ENCODE measurements at places on chromosomes 11 and 22.
A peak's percentile ranks its signal among the peaks of the same experiment; 100 is the strongest.

GRCh38 chr11:95780544-95780943, 9.0 kb downstream of the FAM76B start:
- no peak for DNase-seq

DNA sequence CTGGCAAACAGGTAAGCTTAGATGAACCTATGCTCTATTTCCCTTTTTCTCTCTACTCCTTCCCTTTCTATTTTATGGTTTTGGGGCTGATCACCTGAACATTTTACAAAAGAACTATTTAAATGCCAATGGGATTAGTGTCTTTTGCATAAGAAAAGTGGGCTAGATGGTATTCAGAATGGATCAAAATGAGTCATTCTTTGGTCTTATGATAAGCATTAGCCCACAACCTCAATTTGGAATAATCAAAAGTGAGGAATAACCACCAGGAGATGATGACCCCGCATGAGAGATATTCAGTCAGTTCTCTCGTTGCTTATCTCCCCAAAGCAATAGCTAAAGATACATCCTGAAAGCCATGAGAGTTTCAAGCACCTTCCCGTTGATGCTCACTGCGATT, 399.0 kb upstream of the CADM1 start:
- DNase-seq, result no peak

- peak; percentile 11 for DNase-seq
Observed at GRCh38 chr22:33299245-33299956, 241.2 kb upstream of the SYN3 start.

- DNase-seq, result no peak
Observed at GRCh38 chr11:130997278-130997677, 81.0 kb upstream of the SNX19 start.

DNA sequence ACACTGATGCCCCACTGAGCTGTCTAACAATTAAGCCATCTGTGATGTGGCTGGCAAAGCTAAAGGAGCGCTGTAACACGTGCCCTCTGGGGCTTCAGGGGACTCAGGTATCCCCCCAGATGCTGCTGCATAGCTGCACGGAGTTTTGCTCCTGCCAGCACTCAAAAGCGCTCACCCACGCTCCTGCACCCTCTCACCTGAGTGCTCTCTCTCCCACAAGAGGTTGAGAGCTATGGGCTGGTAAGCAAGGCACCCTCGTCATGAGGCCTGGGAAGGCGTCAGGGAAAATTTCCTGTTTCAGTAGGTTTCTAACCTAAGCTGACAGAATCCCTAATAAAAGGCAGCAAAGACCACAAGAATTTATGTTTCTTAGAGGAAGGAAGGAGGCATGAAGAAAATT, 850.3 kb downstream of the OPCML start:
- DNase-seq, result no peak

GRCh38 chr11:63940786-63941185, 2.0 kb downstream of the NAA40 start:
- DNase-seq, result no peak

- DNase-seq, result no peak
Observed at GRCh38 chr22:46121079-46121478, 29.2 kb upstream of the PPARA start.

DNA sequence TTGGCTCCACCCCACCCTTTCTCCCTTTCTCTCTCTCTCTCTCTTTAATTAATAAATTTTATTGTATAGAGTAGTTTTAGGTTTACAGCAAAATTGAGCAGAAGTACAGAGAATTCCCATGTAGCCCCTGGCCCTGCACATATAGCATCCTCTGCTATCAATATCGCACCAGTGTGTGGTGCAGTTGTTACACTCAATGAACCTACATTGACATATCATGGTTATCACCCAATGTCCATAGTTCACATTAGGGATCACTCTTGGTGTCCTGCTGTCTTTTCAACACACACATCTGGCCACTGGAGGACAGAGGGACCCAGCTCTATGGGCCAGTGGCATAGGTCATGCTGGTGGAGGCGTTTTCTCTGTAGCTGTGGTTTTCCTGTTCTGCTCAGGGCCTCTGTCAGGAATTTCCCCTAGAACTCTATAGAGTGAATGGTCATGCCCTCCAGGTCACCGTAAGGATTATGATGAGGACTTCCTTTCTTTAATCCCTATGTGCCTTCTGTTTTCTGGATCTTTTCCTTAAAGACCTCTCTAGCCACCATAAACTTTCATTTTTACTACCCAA, 98.2 kb upstream of the NAV2 start:
- DNase-seq, result no peak

- DNase-seq, result no peak
Observed at GRCh38 chr11:126839496-126839895, 161.1 kb downstream of the KIRREL3 start.

DNA sequence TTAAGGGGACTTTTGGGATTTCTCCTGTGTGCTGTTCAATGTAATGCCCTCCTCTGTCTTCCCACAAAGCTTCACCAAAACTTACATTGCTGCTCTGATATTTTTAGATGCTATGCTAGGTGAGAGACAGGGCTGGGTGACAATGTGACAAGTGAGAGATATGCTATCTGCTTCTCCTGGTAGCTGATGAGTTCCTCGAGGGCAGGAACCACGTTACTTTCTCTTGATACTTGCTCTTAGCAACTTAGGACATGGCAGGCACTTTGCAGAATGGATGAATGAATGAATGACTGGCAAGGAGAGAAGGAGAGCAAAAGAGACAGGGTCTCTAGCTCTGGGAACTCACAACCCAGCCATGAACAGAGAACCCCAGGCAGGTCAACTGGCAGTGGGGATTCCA, 115.4 kb downstream of the C11orf58 start:
- no peak for DNase-seq

GRCh38 chr11:111926505-111927391, 8.0 kb downstream of the C11orf52 start:
- peak; percentile 99 for DNase-seq

- DNase-seq, result no peak
Observed at GRCh38 chr11:414318-414857, 411 bp downstream of the SIGIRR start.

GRCh38 chr11:123742031-123742723, 717 bp upstream of the ZNF202 start:
- no peak for DNase-seq

- no peak for DNase-seq
Observed at GRCh38 chr11:44509296-44509695, 56.2 kb upstream of the CD82 start.

DNA sequence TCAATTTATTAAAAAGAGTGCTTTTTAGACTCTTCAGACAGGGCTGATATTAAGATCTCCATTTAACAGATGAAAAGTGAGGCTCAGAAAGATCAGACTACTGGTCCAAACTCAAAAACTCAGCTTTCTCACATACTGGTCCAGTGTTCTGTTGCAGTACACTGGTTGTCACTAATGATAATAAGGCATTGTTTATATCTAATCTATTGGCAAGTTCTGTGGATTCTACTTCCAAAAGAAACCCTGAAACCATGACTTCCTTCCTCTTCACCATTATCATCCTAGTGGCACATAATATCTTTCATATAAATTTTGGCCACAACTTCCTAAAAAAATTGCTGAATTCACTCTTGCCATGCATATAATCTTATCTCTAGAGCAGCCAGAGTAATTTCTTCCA, 36.9 kb downstream of the F2 start:
- DNase-seq, result no peak

DNA sequence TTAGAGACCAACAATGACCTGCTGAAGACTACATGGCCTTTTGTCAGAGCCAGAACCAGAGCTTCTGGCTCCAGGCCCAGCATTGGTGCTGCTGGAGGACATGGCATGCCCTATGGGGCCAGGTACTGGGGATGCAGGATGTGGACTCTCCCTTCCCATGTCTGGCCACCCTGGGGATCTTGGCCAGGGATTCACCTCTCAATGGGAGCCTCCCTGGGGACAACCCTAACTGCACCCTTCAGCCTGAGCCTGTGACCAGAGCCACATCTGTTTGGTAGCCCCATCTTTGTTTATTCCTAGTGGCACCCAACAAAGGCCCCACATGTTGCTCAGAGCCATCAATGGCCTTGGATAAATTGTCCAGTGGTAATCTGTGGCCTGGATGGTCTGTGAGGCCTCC, 5.8 kb downstream of the KLHL35 start:
- no peak for DNase-seq

DNA sequence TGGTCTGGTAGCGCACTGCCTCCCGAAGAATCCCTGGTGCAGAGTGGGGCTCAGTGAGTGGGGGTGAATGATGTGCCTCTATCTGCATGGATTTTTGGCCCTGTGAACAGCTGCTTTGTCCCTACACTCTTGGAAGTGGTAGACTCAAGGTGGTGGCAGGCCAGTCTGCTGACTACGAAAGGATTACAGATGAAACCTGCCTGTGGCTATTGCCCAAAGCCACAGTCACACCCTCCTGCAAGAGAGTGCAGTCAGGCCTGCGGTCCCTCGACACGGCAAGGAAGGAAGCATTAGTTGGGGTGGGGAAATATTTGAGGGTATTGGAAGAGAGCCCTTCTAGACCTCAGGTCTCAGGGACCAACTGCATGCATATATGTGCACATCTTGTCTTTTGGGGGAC, 63.7 kb downstream of the DSCAML1 start:
- DNase-seq, result no peak

- no peak for DNase-seq
Observed at GRCh38 chr11:70552167-70553150, 154.1 kb downstream of the CTTN start.

DNA sequence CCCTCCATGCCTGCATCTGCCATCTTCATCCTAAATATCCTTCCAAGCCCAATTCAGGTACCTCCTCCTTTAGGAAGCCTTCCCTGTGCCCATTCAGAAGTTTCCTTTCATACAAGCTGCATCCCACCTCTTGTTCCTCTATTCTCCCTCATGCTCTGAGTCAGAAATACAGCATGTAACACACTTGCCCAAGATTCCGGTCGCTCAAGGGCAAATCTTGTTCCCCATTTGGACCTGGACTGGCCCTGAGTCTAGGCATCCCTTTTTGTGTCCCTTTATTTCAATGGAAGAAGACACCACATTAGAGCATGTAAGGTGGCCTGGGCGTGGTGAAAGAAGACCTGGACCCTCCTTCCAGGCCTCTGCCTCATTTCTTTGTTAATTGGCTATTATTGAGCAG, 38.5 kb downstream of the RTL6 start:
- no peak for DNase-seq

DNA sequence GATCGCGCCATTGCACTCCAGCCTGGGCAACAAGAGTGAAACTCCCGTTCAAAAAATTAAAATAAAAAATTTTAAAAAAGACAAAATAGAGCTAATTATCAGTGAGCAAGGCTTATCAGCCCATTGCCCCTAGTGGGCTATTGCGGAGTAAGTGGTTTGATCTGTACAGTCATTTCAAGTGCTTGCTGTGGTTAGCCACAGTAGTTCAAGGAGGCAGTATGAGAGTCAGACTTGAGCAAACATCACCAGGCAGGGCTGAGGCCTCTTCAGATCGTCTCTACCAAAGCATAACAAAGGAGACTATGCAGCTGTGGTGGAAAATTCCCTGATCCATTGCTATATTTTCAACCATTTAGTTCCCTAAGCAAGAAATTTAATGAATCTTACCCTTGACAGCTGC, 4.3 kb upstream of the SBF2 start:
- DNase-seq, result no peak

- DNase-seq, result no peak
Observed at GRCh38 chr22:18925368-18926064, 10.6 kb downstream of the PRODH start.

DNA sequence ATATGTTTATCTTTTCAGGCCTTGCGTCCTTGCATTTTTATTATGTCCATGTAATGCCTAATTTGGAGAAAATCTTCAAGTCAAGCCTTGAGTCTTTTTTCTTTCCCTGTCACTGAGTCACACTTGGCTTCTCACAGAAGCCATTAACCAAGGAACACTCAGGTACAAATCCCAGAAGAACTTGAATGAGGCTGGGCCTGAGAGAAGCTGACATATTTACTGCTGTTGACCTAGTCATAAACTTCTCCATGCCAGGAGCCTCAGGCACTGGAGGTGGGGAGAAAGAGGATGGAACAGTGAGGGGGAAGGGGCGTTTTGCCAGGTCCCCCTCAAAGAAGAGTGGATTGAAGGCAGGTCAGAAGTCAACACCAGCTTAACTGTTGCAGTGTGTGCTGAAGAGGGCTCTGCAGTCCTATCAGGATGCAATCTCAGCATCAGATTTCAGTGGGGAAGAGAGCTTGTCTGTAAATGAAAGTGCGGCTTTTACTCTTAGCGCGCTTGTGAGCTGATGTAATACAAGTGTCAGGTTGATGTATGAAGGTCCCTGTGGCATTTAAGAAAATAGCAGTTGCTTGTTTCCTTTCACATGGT, 526.0 kb downstream of the ETS1 start:
- DNase-seq, result peak; percentile 25

- DNase-seq, result no peak
Observed at GRCh38 chr11:35658020-35658948, 4.3 kb upstream of the TRIM44 start.

GRCh38 chr11:44561275-44561805, 4.1 kb upstream of the CD82 start:
- no peak for DNase-seq

DNA sequence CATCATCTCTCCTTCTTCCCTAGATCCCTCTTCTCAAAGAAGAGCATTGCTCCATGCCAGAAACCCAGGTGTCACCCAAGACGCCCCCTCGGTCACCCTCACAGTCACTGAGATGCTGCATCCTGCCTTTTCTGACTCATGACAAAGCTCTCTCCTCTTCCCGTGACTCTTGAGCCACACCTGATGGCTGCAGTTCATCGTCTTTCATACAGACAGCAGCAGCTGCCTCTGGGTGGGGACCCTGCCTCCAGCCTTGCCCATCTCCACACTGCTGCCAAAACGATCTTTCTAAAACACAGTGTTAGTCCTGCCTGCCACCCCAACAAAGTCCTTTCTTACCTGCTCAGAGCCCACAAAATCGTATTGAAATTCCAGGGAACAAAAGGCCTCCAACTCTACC, 44.8 kb downstream of the BUD13 start:
- DNase-seq, result no peak

GRCh38 chr11:76280151-76280881, 74.0 kb upstream of the WNT11 start:
- no peak for DNase-seq

GRCh38 chr11:29963796-29964195, 53.0 kb downstream of the KCNA4 start:
- DNase-seq, result no peak

DNA sequence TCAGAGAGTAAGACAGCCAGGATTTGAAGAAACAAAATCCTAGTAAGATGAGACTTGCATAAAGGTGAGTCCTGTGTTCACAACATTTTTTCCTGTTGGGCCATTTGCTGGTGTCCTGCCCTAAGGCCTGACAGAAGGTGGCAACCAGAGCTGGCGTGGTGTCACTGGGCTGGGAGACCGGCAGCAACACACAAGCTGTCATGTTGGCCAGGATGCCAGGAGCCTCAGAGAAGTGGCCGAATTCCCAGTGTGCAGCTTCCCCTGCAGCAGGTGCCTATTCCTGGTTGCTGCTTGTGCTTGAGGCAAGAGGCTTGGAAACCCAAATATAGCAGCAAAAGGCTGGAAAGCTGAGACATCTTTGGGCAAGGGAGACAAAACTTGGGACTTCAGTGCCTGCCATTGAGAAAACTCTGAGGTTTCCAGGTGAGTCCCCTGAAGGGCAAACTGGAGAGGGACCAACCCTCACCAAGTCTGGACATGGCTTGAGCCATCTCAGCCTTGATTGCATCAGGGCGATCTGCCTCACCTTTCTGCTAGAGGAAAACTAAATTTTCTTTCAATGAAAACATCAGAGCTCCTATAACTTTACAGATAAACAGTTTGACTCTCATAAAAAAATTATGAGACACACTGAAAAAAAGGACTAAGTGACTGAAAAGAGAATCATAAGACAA, 25.9 kb downstream of the ALG12 start:
- DNase-seq, result no peak
